Neural crest cell (in vitro differentiated cells): ENCODE measurements at places on chromosomes 3 and 15. TPM values are rescaled to one million over a fixed set of nuclear protein-coding genes. Genes with fewer than 3 reads are reported as not detected.

The RETNLB gene
- not detected in 2 replicates for total RNA-seq

The GOLGA6D gene
- total RNA-seq: not detected in 2 replicates

- no peak overlapping the region for H3K4me3 ChIP-seq
- no peaks in the 10 kb centered on the region for H3K4me1 ChIP-seq
- peak overlapping the region; percentile 85 for H3K27ac ChIP-seq
- H3K27me3 ChIP-seq: no peaks in the 10 kb centered on the region
- no peak for DNase-seq
Measured at GRCh38 chr3:77602722-77603121, 562.8 kb downstream of the ROBO2 start.

GRCh38 chr15:72861354-72861910 lies 77.9 kb upstream of the ADPGK start:
- no peak overlapping the region for H3K27ac ChIP-seq
- H3K4me1 ChIP-seq: no peaks in the 10 kb centered on the region
- no peak overlapping the region for H3K4me3 ChIP-seq

GRCh38 chr3:173287361-173287760 lies 110.2 kb upstream of the NLGN1 start:
- no peak overlapping the region for H3K27ac ChIP-seq
- H3K27me3 ChIP-seq: no peaks in the 10 kb centered on the region
- H3K4me1 ChIP-seq: peaks cover 8% of the 10 kb centered on the region
- H3K36me3 ChIP-seq: no peaks in the 10 kb centered on the region

GRCh38 chr15:87947560-87947959 lies 309.0 kb downstream of the NTRK3 start:
- no peak overlapping the region for H3K4me3 ChIP-seq
- H3K4me1 ChIP-seq: no peaks in the 10 kb centered on the region
- H3K27me3 ChIP-seq: peaks cover 5% of the 10 kb centered on the region

The SPINK8 gene
- total RNA-seq: not detected in 2 replicates

- H3K4me3 ChIP-seq: no peak overlapping the region
- H3K27me3 ChIP-seq: no peaks in the 10 kb centered on the region
- peak overlapping the region; percentile 4 for H3K27ac ChIP-seq
- DNase-seq: no peak
- H3K4me1 ChIP-seq: peaks cover 36% of the 10 kb centered on the region
- H3K36me3 ChIP-seq: peaks cover 4% of the 10 kb centered on the region
Measured at GRCh38 chr3:138726946-138727730, 107.6 kb downstream of the PIK3CB start.

DNA sequence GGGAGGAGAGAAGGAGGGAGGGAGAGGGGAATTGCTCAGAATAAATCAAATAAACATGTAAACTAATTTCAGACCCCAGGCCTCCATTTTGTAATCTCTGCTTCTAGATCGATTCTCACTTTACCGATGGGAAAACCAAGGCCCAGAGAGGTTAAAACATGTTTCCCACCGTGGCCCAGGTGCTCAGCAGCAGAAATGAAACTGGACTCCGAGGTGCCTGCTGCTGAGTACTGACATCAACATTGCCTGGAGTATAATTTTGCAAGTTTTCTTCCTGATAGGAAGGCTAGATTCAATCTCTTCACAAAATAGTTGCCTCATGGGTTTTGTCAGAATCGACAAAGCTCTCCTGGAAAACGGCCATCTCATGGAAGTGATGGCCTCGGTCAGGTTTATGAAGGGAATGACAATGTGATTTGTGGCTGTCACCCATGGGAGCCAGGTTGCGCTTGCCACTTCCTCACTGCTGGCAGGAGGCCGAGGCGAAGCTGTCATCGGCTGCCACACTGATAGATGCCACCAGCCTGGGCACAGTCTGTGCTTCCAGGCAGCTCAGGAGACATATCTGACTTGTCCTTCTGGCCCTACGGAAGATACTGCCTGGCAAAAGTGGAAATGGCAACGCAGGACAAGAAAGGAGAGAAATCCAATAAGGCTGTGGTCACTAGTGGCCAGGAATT lies 133.1 kb upstream of the LRRN1 start:
- no peaks in the 10 kb centered on the region for H3K27me3 ChIP-seq
- no peak overlapping the region for H3K27ac ChIP-seq
- H3K4me3 ChIP-seq: no peak overlapping the region
- H3K4me1 ChIP-seq: no peaks in the 10 kb centered on the region

DNA sequence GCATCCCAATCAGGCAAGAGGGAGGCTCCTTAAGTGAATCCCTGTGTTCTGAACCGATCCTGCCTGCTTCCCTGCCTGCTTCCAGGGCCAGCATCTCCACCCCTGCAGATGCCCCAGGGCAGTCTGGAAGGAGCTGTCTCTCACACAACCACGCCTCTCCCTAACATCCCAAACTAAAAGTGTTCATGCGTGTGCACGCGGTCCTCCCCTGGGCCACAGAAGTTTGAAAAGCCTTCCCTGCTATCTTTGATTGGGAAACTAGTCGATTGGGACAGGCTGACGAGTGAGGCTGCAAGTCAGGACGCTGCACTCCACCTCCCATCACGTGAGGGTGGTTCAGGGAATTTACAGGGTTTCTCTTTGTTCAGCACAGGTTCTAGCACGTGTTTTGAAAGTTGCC lies 340.9 kb upstream of the ICE2 start:
- H3K4me1 ChIP-seq: no peaks in the 10 kb centered on the region
- H3K36me3 ChIP-seq: no peaks in the 10 kb centered on the region
- peaks cover 9% of the 10 kb centered on the region for H3K27me3 ChIP-seq
- H3K4me3 ChIP-seq: no peak overlapping the region

DNA sequence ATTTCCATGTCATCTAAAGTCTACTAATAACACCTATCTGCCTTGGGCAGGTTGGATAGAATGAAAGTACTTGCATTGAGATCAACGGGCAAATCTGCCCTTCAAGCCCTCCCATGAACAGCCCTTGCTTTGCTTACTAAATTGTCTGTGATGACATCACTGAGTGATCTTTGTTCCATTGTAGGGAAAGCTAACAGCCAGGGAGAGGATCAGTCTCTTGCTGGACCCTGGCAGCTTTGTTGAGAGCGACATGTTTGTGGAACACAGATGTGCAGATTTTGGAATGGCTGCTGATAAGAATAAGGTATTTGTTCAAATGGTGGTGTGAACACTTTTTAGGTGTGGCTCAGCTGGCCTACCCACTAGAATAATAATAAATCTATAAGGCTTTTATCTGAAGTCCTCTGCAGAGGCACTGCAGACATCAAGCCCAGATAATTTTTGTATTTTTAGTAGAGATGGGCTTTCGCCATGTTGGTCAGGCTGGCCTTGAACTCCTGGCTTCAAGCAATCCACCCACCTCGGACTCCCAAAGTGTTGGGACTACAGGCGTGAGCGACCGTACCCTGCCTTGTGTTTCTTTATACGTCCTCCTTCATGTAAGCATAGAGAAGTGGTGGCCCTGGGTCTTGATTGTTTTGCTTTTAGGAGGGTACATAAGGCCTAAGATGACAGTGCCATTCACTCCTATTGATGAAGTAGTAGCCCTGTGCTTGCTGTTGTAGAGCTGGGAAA lies 5.7 kb downstream of the PCCB start:
- no peak for DNase-seq
- peak overlapping the region; percentile 47 for H3K27ac ChIP-seq
- H3K36me3 ChIP-seq: peaks cover 14% of the 10 kb centered on the region

The MUC20 gene
- 2.3 and 3.0 TPM in 2 replicates for total RNA-seq

- peak; percentile 57 for DNase-seq
- H3K27me3 ChIP-seq: no peaks in the 10 kb centered on the region
- no peak overlapping the region for H3K27ac ChIP-seq
- H3K4me3 ChIP-seq: no peak overlapping the region
- no peaks in the 10 kb centered on the region for H3K36me3 ChIP-seq
Measured at GRCh38 chr3:172836390-172836997, 86.0 kb downstream of the ECT2 start.

The NMNAT3 gene
- 2.1 and 2.5 TPM in 2 replicates for total RNA-seq

The SRGAP3 gene
- 58.4 and 60.5 TPM in 2 replicates for total RNA-seq

- DNase-seq: peak; percentile 17
- H3K4me1 ChIP-seq: peaks cover 23% of the 10 kb centered on the region
- H3K36me3 ChIP-seq: peaks cover 2% of the 10 kb centered on the region
- peak overlapping the region; percentile 99 for H3K4me3 ChIP-seq
Measured at GRCh38 chr3:61562721-61563312, 1.4 kb downstream of the PTPRG start.

The UBE2E1 gene
- 86.2 and 89.9 TPM in 2 replicates for total RNA-seq

The ALDH1L1 gene
- 0.49 and 0.66 TPM in 2 replicates for total RNA-seq

GRCh38 chr3:103847081-103848062 lies 1412.6 kb downstream of the ZPLD1 start:
- peaks cover 15% of the 10 kb centered on the region for H3K4me1 ChIP-seq
- no peaks in the 10 kb centered on the region for H3K36me3 ChIP-seq
- H3K27me3 ChIP-seq: no peaks in the 10 kb centered on the region
- no peak for DNase-seq
- H3K4me3 ChIP-seq: peak overlapping the region; percentile 58
- H3K27ac ChIP-seq: peak overlapping the region; percentile 37
